ENCODE measurements at places on chromosomes 3 and 15.

- DNase-seq: peak; percentile 11
These were observed 72.9 kb downstream of the RPL39L start for GRCh38 chr3:187066228-187066995.

- no peak for DNase-seq
These were observed 27.9 kb upstream of the ACP3 start for GRCh38 chr3:132289316-132289715.

GRCh38 chr15:100972975-100973350 lies 53.8 kb downstream of the LRRK1 start:
- DNase-seq: no peak

GRCh38 chr3:57314204-57314603 lies 21.7 kb upstream of the ASB14 start:
- DNase-seq: no peak

- no peak for DNase-seq
These were observed 97.1 kb downstream of the MAP2K5 start for GRCh38 chr15:67639591-67639990.

Measured in stimulated activated CD4-positive, alpha-beta T cell treated with anti-CD3 and anti-CD28 coated beads, Interleukin-1b, Interleukin-23, amount 100 ng/mL, for 1 hour (primary cell).